NAMALWA (cell line): ENCODE measurements at places on chromosomes 7 and 10.

GRCh38 chr10:93999401-93999851, 5.7 kb downstream of the PLCE1 start:
- DNase-seq, result no peak

- DNase-seq, result no peak
These were observed 378.6 kb downstream of the REEP3 start for GRCh38 chr10:63899673-63900300.

DNA sequence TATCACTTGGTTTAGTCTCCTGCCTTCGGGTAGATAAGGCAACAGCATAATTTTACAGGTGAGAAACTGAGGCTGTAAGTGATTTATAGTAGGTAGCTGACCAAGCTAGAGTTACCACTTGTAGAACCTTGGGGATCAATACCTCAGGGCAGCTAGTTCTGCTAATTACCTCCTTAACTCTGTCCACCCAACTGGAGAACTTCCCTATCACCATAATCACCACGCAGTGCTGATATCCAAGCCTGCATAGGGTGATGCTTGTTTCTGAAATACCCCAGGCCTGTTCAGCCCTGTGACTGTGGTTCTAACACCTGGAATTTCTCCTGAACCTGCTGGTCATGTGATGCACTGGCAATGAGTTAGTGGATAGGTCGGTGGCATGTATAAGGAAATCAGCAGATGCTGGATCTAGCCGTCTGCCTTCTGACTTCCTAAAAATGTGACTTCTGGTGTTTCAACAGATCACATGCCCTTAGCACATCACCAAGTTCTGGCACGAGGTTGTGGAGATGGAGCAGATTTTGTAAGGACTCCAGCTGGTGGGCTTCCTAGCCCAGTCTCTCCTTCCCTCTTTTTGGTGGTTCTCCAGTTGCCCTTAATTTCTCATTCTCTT, 15.3 kb downstream of the PLAU start:
- DNase-seq, result no peak

- no peak for DNase-seq
These were observed 42.1 kb upstream of the HPS1 start for GRCh38 chr10:98488669-98489430.

DNA sequence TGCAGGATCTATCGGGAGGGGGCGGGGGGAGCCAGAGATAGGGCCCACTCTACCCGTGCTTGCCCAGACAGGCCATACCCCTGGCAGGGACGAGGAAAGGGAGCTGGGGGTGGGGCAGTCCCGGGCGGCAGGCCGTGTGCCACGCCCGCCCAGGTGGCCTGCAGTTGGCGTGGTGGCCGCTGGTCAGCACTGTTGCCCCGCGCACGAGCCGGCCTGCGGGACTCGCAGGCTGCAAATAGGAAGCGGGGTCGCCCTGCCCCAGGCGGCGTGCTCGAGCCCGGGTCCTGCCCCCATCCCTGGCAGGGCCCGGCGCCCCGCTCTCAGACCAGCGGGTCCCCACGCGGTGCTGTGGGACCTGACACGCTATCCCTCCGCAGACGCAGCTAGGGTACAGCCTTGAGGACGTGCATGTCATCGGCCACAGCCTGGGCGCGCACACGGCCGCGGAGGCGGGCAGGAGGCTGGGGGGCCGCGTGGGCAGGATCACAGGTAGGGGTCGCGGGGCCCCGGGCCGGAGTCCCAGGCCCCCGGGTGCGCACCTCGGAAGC, 6.7 kb downstream of the PNLIPRP2 start:
- no peak for DNase-seq

GRCh38 chr10:89554433-89554832, 19.0 kb upstream of the SLC16A12 start:
- no peak for DNase-seq

DNA sequence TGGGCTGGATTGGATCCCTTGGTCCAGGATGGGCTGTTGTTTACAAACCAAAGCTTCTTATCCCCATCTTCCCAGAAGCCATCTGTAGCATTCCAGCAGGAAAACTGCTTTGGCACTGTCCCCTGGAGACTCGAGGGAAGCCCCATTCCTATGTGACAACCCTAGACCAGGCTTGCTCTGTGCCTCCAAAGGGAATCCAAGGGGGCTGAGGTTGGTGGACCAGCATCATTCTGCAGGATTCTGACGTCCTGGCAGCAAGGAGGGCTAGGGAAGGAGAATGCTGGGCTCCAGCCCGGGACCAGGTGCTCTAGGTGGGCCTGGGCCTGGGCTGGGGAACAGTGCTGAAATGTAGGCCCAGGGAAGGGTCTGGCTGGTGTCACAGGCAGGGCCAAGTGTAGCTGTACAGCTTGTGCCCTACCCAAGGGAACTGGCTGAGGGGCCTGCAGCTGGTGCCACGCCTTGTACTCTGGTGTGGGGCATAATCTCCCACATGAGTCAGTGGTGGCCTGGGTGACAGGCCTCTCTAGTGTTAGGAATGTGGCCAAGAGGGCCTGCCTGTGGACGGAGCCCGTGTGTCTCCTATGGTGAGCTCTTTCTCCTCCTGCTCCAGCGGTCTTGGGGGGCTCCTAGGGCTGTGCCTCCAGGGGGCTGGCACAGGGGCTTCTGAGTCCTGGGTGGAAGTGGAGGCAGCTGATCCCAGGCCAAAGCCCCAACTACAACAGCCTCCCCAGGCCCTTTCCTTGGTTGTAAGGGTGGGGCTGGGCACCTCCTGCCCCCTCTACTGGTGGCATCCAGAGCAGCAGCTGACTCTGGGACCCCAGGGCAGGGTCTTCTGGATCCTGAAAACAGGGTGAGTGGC, 25.2 kb downstream of the TRIM8 start:
- peak; percentile 58 for DNase-seq

DNA sequence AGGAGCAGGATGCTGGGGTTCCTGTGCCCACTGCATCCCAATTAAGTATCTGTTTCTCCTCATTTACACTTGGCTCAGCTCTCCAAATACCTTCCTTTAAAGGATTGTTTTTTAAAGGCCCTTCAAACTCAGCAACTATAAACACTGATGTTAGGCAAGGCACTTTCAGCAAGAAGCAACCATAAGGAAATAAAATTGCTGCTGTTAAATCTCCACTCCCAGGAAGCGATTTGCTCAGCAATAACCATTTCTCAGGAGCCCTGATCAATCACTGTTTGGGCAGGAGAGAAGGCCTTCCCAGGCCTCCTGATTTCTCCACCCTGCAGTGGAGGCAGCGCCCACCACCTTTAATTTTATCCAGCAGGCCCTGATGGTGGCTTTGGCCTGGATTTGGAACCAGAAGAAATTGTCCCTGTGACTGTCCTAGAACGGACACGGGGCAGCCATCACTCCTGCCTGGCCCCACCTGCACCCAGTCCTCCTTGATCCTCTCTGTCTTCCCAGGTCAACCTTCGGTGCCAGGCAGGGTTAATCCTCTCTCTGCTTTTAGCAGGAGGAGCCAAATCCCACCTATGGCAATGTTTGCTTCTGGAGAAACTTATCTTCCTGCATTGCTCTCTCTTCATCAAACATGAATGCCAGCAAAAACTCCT, 199.8 kb downstream of the PLXNA4 start:
- no peak for DNase-seq

- DNase-seq, result no peak
These were observed 2.0 kb downstream of the FZD9 start for GRCh38 chr7:73435471-73436009.

- DNase-seq, result peak; percentile 88
These were observed 111.3 kb upstream of the ASAH2 start for GRCh38 chr10:50362547-50363125.

- DNase-seq, result no peak
These were observed 11.4 kb downstream of the C10orf53 start for GRCh38 chr10:49690698-49691356.

- no peak for DNase-seq
These were observed 51.1 kb upstream of the OPN4 start for GRCh38 chr10:86603256-86603655.

GRCh38 chr7:14000247-14000646, 10.8 kb upstream of the ETV1 start:
- DNase-seq, result peak; percentile 28

DNA sequence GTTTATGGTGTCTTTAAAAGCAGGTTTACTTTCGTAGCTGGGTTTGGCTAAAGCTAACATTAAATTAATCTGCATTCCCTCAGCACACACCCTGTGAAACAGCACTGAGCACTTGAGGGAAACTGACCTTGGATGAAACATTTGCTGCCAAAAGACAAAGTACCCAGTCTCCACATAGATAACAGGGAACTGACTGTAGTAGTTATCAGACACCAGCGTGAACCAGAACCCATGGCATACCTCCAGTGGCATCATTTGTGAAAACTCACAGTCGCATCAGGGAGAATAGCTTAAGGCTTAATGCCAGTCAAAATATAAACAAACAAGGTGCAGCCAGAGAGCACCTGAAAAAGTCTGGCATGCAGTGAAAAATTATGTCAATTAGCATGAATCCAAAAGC, 357.8 kb upstream of the C7orf33 start:
- DNase-seq, result no peak

GRCh38 chr7:1151653-1152425, 8.2 kb downstream of the ZFAND2A start:
- no peak for DNase-seq

DNA sequence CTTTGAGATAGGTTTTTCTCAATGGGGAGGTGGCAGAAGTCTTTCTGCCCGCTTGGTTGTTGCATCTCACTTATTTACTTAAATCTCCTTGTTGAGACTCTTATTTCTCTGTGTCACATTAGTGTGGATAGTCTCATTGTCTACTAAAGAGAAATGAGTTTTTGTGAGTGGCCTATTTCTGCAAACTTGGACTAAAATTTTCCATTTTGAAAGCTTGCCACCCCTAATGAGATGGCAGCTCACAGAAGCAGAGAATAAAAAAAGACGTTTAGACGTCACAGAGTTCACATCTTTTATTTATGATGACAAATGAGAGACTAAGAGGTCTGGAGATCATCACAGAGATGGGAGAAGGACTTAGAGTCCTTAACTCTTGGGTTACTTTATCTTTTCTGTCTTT, 262.7 kb upstream of the PHYHIPL start:
- no peak for DNase-seq

DNA sequence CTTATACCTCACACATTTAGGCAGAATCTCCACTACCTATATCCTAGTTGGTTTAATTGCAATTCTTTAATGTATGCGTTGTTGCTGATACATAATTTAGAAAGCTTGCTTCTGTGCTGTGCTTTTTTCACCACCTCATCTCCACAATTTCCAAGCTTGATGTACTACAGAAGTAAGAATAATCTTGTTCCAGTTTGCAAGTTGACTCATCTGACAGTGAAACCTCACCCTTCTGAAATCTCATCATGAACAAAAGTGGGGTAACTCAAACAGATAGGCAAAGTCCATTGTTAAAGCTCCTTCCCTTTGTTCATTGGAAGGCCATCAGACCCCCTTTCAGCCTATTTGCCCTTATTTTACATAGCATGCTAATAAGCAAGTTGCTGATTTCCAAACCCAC, 13.6 kb downstream of the EIF4EBP2 start:
- no peak for DNase-seq

DNA sequence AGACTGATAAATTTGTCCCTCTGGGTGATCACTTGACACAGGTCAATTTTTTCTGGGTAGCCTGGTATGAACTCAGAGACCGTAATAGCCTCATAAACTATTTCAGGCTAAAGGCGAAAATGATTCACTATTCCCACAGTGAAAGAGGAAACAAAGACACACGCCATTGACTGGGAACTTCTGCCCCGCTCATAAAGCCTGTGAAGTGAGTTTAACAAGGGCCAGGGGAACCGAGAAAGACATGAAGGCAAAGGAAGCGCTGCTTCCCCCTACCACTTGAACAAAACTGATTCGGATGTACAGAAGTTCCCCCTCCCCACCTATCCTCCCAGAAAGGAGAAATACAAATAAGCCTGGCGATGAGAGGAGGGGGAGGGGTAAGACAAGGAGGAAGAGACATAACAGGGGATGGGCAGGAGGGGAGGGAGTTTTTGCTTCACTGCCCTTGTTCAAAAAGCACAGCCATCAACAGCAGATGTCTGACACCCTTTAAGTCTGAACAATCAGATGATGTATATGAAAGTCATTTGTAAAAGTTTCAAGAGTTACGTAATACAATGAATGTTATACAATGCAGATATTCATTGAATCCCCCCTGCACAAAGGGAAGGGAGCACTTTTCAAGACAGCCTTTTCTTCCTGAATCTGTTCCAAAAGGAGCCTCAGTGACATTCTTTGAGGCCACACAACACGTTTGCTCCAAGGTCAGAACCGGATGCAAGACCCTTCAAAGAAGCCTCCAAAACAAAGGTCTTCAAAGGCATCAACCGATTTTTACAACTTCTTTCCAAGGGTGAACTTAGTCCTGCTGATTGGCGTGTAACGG, 734 bp downstream of the ABCB4 start:
- peak; percentile 78 for DNase-seq

GRCh38 chr7:684416-684815, 42.1 kb upstream of the DNAAF5 start:
- DNase-seq, result no peak

- DNase-seq, result peak; percentile 80
These were observed 350.0 kb downstream of the CRPPA start for GRCh38 chr7:16071246-16071857.

GRCh38 chr7:50749896-50750295, 32.8 kb downstream of the GRB10 start:
- DNase-seq, result no peak

- no peak for DNase-seq
These were observed 9.8 kb upstream of the ZNF22 start for GRCh38 chr10:44990965-44991364.

GRCh38 chr7:1144269-1144771, 15.7 kb downstream of the ZFAND2A start:
- peak; percentile 43 for DNase-seq

DNA sequence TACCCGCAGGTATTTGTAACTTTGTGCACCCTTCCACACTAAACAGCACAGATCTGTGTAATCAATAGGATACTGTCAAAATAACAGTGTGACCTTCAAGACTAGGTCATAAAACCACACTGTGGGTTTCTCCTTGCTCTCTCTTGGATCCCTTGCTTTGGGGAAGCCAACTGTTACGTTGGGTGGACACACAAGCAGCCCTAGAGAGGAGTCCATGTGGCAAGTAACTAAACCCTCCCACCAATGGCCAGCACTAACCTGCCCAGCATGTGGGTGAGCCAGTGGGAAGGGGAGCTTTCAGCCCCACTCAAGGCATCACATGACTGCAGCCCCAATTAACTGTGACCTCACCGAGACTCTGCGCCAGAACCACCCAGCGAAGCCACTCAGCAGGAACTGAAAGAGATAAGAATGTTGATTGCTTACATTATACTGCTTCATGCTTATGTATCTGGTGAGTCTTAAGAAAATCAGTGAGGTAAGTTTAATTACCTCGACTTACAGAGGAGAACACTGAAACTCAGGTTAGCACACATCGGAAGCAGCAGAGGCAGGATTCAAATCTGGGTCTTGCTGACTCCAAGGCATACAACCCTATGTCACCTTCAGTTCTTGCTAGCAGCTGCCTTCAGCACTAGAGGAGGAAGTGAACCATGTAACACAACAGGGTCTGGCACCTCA, 9.4 kb upstream of the ZC3HAV1 start:
- DNase-seq, result peak; percentile 46

DNA sequence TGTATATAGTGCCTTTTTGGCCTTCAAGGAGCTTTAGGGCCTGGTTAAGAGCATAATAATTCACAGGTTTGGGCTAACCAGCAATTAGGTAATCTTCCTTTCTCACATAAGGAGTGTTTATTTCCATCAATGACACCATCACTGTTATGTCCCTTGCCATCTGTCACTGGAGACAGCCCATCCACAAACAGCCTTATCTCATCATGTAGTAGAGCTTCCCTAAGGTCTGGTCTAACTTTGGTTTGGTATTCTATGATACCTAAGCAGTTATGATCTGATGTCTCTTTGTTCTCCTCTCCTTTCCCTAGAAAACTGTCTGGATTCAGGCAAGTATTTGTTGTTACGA, 26.4 kb downstream of the MAPK8 start:
- DNase-seq, result no peak
